ENCODE measurements at places on chromosomes 3 and 15.
A peak's percentile ranks its signal among the peaks of the same experiment; 100 is the strongest.

GRCh38 chr3:105762749-105763658, 105.8 kb downstream of the CBLB start:
- DNase-seq = no peak

DNA sequence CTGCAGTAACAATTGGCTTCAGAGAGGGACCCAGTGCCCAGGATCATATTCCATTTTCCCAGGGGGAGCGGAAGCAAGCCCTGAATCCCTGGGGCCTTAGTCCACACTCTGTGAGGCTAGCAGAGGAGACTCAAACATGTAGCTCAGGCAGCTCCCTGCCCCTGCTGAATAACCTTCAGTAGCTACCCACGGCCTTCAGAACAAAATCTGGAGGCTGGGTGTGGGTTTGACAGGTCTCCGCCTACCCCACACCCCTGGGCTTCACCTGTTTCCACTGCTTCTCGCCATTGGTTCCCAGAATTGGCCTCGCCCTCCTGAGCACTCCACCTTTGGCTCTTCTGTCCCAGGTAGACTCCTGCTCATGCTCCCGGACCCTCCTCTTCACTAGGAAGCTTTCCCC, 93.6 kb upstream of the ATP2B2 start:
- DNase-seq = no peak

DNA sequence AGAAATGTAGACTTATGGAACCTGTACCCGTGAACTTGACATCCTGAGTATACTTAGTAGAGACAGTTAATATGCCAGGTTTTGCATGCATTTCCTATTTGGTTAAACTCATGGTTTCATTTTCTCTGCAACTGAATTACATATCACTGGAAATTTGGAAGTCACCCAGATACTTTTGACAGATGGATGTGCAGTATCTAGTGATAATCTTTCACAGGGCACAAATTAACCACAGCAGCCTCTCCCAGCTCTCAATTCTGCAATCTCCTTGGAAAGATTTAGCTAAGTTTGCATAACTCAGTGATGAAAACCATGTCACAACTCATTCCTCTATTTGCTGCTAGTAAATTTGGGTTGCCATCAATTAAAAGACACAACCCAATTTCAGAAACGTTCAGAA, 162.3 kb upstream of the TPM1 start:
- no peak for DNase-seq

- peak; percentile 51 for DNase-seq
These were observed 1.2 kb upstream of the LRRC34 start for GRCh38 chr3:169813757-169814517.

GRCh38 chr3:193313061-193313958, 65.2 kb downstream of the ATP13A5 start:
- DNase-seq = no peak

GRCh38 chr3:69294014-69294766, 91.7 kb downstream of the FRMD4B start:
- DNase-seq = no peak

DNA sequence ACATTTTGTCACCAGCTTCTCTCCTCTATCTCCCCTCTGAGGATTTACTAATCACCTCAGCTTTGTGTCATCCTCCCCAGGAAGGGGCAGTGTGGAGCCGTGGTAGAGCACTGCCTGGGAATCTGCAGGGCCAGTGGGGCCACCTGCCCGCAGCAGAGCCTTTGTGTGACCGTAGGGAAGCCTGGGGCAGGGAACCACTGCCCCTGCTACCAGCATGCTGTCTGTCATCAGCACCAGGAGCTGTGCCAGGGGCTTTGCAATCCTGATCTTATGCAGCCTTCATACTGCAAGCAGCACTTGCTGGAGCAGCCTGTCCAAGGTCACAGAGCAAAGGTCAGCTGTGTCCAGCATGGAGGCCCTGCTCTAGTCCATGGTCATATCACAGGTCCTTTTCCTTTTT, 170.2 kb upstream of the IL12A start:
- no peak for DNase-seq

- DNase-seq = no peak
These were observed 32.8 kb downstream of the POC1A start for GRCh38 chr3:52121464-52121805.

- DNase-seq = no peak
These were observed 107.4 kb downstream of the GLDN start for GRCh38 chr15:51448622-51449399.

- no peak for DNase-seq
These were observed 321.9 kb downstream of the ZPLD1 start for GRCh38 chr3:102756706-102757105.

DNA sequence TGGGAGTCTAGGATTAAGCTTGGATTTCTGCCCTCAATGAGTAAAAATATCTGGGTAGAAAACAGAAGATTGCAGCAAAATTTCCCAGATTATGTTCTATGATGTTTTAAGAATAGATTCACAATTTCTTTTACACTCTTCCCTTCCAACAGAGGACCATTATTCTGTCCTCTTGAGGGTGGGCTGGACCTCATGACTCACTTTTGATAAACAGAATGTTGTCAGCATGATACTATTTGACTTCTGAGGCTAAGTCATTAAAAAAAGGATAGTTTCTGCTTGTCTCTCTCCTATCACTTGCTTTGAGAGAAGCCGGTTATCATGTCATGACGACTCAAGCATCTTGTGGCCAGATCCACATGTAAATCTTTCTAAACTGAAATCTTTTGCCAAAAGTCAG, 396.2 kb upstream of the CDIN1 start:
- DNase-seq = no peak

DNA sequence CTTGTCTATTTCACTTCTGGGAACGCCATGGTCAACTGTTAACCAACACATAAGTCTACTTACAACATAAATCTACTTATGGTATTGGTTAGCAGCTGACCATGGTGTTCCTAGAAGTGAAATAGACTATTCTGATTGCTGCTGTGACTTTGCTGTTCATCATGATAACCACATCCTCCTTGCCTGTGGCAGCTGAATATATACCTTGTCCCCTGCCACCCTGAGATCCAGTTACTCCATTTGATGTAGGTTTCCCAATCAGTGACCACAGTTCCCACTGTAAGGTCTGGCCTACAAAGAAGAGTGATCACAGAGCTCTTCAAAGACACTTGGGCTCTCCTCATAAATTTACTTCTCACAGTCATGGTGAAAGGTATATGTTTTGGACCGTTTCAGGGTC, 66.8 kb upstream of the ALDH1A3 start:
- DNase-seq = no peak
